Right ventricle myocardium superior (tissue), 1 donor: ENCODE measurements at places on chromosomes 5 and 9.

DNA sequence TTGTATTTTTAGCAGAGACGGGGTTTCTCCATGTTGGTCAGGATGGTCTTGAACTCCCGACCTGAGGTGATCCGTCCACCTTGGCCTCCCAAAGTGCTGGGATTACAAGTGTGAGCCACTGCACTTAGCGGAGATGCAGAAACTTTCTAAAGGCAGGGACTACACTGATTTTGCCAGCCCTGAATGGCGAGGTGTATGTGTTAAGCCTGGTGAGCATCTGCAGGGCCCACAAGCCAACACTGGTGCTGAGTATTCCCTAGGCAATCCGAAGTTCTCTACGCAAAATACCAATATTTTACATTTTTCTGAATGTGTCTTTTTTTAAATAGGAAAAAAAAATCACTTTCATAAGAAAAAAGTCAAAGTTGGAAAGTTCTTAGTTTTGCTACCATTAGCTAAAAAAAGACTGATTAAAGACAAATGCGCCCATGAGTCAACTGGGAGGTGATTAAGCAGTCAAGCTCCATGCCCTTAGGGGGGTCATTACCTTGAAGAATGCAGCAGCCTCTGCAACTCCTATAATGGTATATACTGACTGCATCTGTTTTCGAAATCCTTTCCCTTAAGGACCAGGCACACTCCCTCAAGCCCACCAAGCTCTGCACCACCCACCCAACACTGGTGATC, 502.8 kb downstream of the BNC2 start:
- DNase-seq: no peak

DNA sequence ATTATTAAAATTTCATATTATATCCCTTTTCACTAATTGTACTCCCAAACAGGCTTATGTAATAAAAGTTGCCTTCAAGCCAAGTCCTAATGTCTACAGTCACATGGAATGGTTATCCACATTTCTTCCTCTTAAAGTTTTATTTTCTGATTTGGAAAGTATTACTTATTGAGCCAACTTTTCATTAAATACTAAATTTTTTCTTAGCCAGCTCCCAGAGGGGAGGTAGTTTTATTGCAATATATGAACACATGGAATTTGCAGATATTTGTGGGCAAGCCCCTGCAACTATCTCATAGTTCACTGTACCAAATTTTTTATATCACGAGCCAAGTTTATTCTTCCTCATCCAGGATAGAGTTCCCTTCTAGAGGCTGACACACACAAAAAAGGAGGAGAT, 332.8 kb upstream of the PTGER4 start:
- DNase-seq: no peak

GRCh38 chr5:87829217-87829551, 416.5 kb upstream of the CCNH start:
- peak; percentile 67 for DNase-seq

DNA sequence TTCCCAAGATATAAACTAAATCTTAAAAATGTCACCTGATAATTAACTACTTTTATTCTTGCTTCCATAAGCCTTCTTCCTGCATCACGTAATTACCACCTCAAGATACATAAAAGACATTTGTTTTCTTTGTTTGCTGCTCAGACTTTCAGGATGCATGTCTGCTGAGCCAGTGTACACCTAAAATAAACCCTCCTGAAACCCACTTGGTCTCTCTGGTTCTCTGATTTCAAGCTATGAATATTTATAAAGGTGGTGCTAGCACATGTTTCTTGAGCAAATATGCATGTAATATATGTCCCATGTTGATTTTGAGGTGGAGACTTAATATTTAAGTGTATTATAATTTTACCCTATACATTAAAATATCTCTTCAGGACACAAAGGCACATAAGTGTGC, 1627.7 kb upstream of the CDH9 start:
- no peak for DNase-seq

GRCh38 chr5:77316871-77317661, 106.6 kb downstream of the PDE8B start:
- no peak for DNase-seq

DNA sequence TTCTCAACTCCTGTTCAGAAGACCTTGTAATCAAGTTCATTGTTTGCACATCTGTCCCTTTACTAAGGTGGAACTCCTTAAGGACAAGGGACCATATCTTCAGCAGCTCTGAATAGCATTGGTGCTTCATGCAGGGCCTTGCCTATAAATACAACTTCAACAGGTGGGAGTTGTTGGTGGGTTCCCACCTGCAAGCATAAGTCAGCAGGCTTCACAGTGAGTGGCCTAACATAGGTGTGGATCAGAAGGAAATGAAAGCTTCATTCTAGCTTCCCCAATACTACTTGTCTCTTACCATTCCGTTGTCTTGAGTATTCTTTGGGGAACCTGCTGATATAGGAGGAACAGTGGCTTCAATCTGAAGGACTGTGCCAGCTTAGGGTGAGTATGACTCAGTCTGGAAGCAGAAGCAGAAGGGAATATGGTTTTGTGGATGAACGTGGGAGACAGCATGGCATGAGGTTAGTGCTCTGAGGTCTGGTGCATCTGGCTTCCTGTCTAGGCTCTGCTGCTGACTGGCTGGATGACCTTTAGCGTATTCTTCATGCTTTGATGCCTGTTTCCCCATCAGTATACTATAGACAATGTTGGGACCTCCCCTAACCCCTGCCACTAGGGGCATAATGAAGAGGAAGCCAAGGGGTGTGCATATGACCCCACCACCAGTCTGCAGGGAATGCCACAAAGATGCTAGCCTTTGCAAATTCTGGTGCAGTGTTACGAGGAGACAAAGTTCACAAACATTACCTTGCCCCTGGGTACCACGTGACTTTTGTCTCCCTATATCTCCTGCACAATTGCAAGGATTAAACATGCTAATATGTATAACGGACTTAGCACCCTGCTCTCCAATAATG, 192.3 kb downstream of the PALM2AKAP2 start:
- DNase-seq: no peak

- DNase-seq: no peak
These were observed 19.3 kb downstream of the BRD9 start for GRCh38 chr5:873328-873727.

DNA sequence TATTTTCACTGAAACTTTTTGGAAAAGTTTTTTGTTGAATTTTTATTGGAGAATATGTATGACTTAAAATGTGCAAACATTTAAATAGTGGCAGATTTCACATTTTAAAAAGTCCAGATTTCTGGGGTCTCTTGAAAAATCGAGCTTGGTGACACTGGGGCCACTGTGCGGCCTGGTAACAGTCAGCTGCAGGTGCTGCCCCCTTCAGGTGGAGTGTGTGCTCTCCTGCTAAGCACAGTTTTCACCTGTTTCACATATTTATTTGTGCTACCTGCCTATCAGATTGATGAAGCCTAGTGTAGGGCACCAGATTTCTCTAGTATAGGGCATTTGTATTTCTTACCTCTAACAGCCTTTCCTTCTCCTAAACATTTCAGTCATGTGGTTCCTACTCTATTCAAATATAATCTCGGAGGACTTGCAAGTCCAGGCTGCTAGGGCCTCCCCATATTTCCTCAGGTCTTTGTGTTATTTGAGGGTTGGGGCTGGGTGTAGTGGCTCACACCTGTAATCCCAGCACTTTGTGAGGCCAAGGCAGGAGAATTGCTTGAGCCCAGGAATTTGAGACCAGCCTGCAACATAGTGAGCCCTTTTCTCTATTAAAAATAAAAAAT, 95.8 kb upstream of the KLF9 start:
- peak; percentile 56 for DNase-seq

GRCh38 chr5:71912021-71912420, 192.9 kb downstream of the CARTPT start:
- no peak for DNase-seq

DNA sequence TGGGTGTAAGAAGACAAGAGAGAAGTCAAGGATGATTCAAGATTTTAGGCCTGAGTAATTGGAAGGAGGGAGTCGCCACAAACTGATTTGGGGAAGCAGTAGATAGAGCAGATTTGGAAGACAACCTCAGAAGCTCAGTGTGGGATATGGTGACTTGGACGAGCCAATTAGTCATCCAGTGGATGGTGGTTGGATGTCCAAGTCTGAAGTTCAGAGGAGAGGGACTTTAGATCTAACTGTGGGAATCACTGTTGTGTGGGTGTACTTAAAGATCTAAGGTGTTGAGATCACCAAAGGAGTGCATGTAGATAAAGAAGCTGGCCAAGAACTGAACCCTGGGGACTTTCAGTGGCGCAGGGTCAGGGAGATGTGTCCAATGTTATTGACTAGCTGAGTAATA, 2.2 kb downstream of the IDNK start:
- no peak for DNase-seq

- no peak for DNase-seq
These were observed 146.7 kb downstream of the CCDC192 start for GRCh38 chr5:127849891-127850290.

DNA sequence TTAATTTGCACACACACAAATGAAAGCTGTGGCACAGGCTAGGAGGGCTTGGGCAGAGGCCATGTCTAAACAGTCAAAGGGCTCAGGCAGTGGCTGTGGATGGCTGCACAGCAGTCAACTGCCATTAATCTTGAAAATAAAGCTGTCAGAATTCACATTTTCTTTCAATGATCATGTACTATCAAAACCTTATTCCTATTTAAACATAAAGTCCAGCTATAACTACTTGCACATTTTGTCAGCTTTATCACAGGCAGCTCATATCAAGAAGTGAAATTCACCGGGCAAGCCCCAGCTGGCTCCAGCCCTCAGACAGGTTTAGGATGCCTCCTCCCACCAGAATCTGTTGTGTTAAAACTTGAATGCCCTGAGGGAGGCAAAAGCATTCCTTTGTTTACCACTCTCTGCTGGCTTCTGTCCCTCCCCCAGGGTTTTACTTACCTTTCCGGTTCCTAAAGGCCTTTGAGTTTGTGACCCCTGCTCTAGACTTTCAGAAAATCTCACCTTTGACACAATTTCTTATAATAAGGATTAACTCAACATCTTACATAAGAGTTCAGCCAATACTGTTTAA, 54.9 kb upstream of the GRAMD2B start:
- no peak for DNase-seq

- no peak for DNase-seq
These were observed 165.4 kb downstream of the TRIO start for GRCh38 chr5:14308384-14309154.

- peak; percentile 47 for DNase-seq
These were observed 33.5 kb downstream of the PDGFRB start for GRCh38 chr5:150122158-150122510.

- peak; percentile 38 for DNase-seq
These were observed 138.7 kb downstream of the RAPGEF6 start for GRCh38 chr5:131496400-131496713.

DNA sequence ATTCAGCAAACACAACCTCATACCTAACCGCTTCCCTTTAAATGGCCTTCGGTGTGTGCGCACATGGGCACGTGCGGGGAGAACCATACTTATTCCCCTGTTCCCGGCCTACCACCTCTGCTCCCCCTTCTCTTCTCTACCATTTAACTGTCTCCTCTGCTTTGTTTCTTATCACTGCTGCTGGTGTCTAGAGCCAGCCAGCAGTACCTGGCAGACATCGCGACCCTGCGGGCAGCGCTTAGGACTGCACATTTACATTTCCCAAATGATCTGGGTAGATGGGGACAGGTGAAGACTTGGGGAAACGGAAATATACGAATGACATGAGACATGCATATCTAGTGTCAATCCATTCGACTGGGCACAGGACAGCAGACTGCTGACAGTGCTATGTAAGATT, 56.6 kb downstream of the PSMB7 start:
- DNase-seq: no peak

DNA sequence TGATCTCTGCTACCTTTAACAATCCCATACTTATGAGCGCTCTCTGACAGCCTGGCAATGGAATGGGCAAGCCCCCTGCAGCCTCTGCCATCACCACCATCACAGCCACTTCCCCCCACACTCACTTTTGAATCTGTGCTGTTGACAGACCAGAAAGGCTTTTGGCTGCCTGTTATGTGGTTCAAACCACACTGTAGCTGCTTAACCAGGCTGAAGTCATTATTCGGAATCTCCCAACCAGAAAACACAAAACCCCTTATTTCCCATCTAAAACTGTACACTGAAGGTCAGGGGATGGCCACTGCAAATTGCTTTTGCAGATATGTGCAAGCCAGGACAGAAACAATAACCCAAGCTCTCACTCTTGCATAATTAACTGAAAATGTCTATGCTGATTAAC, 35.8 kb downstream of the PTCH1 start:
- no peak for DNase-seq

- no peak for DNase-seq
These were observed 41.6 kb downstream of the CSF1R start for GRCh38 chr5:150044712-150045111.

DNA sequence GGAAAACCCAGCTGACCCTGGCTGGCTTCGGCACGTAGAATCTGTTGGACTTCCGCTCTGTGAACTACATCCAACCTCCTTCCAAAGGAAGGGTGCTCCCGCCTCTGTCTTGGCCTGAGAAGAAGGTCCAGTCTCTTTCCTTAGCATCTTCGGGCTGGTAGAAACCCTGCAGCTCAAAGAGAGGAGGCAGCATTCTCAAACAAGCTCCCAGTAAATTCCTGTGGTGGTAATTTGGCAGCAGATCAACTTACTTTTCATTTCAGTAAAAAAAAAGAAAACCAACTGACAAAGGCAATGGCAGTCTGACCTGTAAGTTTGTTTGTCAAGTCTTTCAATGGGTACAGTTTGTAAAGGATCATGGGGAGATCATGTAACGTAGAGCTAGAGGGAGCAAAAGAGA, 176.7 kb downstream of the MED10 start:
- no peak for DNase-seq

DNA sequence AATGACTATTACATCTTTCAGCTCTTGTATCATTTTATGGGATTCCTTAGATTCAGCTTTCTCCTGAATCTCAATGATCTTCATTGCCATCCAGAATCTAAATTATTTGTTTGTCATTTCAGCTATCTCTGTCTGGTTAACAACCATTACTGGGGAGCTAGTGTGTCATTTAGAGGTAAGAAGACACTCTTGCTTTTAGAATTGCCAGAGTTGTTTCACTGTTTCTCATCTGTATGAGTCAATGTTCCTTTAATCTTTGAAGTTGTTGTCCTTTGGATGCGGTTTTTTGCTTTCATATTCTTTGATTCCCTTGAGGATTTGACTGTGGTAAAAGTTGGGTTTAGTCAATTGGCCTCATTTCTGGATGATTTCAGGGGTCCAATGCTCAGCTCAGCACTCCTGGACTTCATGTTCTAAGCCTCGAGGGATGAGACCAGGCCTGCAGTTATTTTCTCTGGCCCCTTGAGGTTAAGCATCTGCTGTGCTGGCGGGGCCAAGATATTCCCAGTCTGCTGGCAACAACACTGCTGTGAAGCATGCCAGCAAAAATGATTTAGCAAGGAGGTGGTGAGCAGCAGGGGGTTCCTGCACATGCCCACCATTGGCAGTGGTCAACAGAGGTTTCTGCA, 102.4 kb upstream of the PCSK5 start:
- DNase-seq: peak; percentile 45
